ENCODE measurements at places on chromosomes 1 and 21.
A peak's percentile ranks its signal among the peaks of the same experiment; 100 is the strongest.

GRCh38 chr1:109241344-109241743, 8.0 kb upstream of the CELSR2 start:
- DNase-seq, result no peak

- DNase-seq, result no peak
Observed at GRCh38 chr21:15051644-15052458, 12.9 kb downstream of the NRIP1 start.

- DNase-seq, result no peak
Observed at GRCh38 chr1:9914610-9914937, 4.5 kb upstream of the CTNNBIP1 start.

DNA sequence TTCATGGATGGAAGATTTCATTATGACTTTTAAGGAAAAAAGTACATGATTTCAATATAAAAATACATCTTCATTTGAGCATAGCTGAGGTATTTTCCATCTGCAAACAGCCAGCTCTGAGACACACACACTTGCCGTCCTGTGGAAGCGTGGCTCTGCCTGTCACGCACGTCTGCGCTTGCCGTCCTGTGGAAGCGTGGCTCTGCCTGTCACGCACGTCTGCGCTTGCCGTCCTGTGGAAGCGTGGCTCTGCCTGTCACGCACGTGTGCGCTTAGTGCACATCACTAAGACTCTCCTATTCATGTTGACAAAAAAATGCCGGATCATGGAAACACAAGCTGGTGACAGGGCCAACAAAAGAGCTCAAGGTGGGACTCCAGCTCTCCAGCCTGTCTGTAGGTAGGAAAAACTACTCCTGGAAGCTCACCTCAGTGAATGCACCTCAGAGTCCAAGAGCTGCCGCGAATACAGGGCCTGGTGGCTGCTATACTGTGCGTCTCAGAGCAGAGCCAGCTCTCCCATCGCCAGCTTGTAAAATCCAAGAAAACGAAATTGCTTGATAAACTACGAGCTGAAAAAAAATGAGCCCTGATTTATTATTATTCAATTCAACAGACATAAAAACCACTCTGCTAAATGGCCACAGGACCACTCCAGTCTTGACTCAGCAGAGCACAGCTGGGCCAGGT, 69.3 kb downstream of the SLC37A1 start:
- DNase-seq, result no peak

DNA sequence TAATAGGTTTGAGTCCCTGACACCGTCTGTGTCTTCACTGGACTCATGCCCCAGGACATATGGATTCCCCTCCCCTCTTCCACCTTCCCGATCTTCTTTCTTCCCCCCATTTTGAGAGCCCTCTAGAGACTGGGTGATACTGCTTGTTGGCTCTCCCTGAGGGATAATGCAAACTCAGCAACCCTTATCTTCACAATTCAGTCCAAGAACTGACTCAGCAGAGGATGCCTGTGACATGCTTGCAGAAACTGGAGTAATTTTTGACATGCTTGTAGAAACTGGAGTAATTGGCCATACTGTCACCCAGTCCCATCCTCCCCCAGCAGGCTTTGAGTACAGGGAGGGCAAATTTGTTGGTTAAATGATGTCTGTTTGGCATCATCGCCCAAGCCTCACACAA, 127.6 kb upstream of the CTTNBP2NL start:
- DNase-seq, result no peak

DNA sequence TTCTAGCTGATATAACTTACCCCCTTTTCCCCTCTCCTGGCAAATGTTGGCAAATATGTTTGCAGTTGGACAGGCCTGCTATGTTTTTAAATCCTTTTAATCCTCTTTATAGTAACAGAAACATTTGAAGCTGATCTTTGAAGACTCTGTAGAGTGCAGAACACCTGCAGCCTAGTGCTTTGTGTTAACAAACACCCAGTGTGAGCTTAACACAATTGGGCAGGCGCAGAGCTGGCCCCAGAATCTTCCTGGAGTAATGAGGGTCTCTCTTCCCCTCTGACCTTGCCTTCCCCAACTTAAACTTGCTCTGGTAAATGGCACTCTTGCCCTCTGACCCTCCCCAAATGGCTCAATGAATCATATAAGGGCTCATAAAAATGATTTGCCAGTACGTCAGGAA, 247.9 kb upstream of the LYPLAL1 start:
- no peak for DNase-seq

GRCh38 chr1:220151454-220151853, 57.5 kb downstream of the IARS2 start:
- DNase-seq, result peak; percentile 9

- peak; percentile 55 for DNase-seq
Observed at GRCh38 chr1:60281360-60281932, 207.9 kb upstream of the C1orf87 start.

DNA sequence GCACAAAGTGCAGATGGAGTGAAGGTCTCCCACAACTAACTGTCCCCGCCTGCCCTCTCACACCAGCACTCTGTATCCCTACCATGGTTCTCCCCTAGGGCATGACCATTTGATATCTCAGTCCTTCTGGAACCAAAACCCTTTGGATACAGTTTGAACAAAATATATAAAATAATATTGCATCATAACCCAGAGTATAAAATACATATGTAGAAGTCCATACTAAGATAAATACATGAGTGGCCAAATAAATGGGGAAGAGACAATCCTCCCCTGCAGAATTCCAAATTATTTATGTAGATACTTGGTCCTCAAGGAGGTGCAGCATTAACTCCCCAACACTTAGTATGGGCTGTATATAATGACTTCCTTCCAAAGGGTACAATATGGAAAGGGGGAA, 207.4 kb downstream of the RRAGC start:
- DNase-seq, result no peak

DNA sequence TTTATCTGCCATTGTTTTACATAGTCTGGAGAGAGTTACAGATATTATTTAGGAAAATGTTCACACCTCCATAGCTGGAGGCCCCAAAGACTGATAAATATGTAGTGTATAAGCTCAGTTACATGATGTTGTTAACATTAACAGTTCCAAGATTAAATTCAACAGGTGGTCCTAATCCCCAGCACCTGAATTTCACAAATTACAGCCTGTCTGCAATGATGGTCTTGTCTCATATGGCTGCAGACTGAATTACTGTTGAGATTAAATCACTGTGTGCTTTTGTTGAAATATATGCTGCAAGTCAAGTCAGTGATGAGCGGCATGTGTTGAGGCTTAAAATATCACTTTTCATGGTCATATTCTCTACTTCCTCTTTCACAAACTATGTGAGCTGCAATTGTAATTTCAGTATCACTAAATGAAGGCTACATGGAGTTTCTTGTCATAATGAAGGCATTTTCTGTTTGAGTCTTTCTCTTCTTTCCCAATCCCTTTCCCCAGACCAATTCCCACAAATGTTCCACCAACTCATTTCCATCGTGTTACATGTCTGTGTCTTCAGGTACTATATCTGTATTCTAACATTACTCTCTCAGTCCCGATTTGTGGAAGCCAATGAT, 4.2 kb downstream of the ST6GALNAC5 start:
- DNase-seq, result no peak

DNA sequence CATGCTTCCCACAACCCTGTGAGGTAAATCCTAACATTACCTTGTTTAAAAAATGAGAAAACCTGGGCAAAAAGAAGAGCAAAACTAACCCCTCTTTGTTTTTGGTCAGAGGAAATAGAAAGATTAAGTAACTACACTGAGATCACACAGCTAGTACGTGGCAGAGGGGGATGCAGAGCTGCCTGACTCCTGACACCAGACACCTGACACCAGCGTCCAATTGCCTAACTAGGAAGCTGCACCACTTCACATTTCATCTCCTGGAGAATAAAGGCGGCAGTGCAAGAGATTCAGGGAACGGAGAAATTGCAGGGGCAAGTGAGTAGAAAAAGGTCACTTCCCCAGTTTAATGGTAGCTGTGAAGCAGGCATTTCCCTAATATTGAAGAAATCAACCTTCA, 229.3 kb upstream of the PTBP2 start:
- no peak for DNase-seq

DNA sequence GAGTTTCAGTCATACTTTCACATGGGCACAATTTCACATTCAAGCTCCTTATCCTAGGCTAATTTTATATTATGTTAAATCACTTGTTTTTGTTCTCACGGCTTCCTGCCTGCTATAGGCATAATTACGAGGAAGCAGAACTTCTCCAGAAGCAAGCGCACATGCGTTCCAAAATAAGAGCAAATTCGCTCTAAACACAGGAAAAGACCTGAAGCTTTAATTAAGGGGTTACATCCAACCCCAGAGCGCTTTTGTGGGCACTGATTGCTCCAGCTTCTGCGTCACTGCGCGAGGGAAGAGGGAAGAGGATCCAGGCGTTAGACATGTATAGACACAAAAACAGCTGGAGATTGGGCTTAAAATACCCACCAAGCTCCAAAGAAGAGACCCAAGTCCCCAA, at the start of gene CORT:
CORT (plus strand) TSS at position 281 of the 400 bp plus-strand sequence. CDS start 193 bp downstream, outside the sequence.
- no peak for DNase-seq

- no peak for DNase-seq
Observed at GRCh38 chr1:150006881-150007421, 3.6 kb downstream of the OTUD7B start.

GRCh38 chr1:93715529-93716126, 34.0 kb upstream of the BCAR3 start:
- DNase-seq, result no peak

DNA sequence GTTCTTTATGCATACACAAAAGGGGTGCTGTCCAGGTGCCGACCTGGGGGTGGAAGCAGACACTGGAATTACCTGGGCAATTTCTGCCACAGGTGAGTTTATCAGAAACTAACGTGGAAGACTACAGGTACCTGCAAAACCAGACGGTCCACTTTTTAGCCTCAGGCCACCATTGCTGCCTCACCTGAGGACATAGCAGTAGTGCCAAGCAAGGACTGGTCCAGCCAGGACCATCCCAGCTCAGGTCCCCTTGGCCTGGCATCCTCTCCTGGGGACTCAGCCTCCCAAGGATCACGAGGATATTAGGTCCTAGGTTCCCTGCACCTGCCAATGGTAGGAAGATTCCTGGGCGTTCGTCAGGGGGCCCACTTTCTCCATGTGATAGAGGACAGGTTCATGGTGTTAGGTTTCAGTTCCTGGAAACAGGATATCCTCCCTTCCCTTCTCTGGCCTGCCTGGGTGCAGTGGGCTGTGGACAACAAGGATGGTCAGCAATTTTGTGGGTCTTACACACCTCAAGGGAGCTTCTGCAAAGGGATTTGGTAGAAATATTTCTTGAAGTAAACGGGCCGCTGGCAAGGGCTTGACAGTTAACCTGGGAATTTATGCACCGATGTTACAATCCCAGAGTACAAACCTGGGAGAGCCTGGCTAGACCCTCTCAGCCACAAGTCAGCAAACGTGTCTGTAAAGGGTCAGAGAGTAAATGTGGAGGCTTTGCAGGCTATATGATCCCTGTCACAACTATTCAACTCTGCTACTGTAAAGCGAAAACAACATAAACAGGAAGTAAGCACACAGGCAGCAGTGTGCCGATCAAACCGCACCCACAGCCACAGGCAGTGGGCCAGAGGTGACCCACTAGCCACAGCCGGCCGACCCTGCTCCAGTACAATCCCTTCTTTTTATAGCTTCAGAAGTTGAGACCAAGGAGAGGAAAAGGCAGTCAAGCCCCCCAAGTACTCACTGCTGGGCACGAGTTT, 71.4 kb upstream of the RAB4A start:
- DNase-seq, result no peak

- no peak for DNase-seq
Observed at GRCh38 chr1:75472971-75473603, 137.8 kb downstream of the SLC44A5 start.

DNA sequence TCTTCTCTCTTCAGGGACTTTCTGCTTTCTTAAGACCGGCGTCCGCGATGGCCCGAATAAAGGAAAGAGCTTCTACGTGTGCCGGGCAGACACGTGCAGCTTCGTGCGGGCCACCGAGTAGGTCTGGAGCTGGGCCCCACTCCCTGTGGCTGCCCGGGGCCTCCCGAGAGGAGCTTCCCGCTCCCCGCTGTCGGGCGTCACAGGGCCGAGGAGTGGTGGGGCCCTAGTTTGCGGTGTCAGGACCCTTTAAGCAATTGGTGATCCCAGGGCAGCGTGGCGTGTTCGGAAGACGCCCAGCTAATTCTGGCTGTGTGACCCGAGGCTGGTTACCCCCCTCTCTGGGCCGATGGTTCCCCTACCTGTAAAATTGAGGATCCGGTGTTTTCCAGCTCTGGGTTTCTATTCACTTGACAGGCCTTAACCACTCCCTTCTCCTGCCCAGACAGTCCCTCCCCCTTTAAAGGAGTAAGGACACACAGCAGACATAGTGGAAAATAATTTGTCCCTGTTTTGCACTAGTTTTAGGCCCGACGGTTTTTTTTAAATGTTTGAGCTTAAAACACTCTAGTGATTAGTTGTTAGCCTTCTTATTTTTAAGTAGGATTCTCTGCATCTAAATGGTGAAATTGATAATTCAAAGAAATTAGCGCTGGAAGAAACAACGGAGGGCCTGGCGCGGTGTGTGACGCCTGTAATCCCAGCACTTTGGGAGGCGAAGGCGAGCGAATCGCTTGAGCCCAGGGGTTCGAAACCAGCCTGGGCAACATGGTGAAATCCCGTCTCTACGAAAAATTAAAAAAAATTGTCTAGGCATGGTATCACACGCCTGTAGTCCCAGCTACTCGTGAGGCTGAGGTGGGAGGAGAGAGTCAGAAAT, 553 bp downstream of the TTF2 start:
- DNase-seq, result no peak

DNA sequence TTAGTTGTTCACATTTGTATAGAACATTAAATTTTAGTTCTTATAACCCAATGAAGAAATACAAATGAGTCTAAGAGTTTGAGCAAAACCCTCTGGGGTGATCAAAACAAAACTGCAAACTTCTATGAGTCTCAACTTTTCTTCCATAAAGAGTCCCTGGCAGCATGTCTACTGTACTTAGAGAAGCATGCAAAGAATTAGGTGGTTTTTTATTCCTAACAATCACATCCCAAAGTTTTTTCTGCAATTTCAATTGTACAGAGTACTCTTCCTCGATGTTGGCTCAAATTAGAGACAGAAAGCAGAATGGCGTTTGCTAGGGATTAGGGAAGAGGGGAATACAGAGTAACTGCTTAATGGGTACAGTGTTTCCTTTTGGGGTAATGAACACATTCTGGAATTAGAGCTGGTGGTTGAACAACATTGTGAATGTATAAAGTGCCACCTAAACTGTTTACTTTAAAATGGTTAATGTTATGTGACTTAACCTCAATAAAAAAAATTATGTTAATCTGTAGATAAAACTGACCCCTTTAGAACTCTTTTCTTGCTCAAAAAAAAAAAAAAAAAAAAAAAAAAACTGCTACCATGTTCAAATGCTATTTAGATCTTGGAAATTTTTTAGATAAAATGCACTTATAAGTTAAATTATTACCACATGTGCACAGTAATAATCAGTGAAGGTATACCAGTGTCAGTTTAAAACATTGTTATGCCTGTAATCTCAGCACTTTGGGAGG, 4.8 kb downstream of the RC3H1 start:
- DNase-seq, result no peak

- no peak for DNase-seq
Observed at GRCh38 chr1:116257341-116257767, 115.7 kb upstream of the ATP1A1 start.

DNA sequence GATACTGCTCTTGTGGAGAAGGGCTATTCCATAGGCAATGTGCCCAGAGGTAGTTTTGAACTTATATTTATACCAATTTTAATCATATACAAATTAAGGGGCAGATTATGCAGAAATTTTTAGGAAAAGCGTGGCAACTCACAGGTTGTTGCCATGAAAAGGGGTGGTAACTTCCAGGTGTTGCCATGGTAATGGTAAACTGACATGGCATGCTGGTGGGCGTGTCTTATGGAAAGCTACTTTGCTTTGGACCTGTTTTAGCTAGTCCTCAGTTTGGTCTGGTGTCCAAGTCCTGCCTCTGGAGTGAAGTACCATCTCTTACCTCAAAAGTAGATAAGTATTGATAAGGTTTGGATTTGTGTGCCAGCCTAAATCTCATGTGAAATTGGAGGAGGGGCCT, 7.9 kb upstream of the IL23R start:
- DNase-seq, result no peak
